ENCODE measurements at places on chromosomes 1 and 21. TPM values are rescaled to one million over a fixed set of nuclear protein-coding genes. Genes with fewer than 3 reads are reported as not detected.

The KCNQ4 gene
- 2.5 TPM for total RNA-seq

- no peak overlapping the region for H3K4me3 ChIP-seq
- H3K27me3 ChIP-seq = no peaks in the 10 kb centered on the region
- H3K27ac ChIP-seq = no peak overlapping the region
- H3K4me1 ChIP-seq = peaks cover 21% of the 10 kb centered on the region
These were observed 271.7 kb upstream of the CSF3R start for GRCh38 chr1:36754366-36754765.

- peaks cover 96% of the 10 kb centered on the region for H3K27me3 ChIP-seq
- H3K4me3 ChIP-seq = no peak overlapping the region
- H3K4me1 ChIP-seq = no peaks in the 10 kb centered on the region
- DNase-seq = no peak
- H3K27ac ChIP-seq = no peak overlapping the region
These were observed 14.4 kb upstream of the BARHL2 start for GRCh38 chr1:90731382-90732050.

DNA sequence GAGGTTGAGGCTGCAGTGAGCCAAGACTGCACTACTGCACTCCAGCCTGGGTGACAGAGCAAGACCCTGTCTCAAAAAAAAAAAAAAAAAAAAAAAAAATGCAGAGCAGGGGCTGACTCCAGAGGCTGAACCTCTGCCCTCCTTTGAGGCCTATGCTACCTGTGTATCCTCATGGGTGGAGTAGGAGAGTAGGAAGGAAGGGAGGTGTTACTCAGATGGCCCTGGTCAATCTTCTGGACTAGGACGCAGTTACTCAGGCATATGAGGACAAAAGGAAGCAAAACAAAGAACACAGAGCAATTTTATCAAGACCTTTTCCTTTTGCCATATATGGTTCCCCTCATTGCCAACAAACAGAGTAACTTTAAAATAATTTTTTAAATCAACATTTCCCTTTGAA is 35.2 kb downstream of the TGFBR3 start:
- H3K4me1 ChIP-seq = peaks cover 32% of the 10 kb centered on the region
- no peak for DNase-seq
- H3K27ac ChIP-seq = peak overlapping the region; percentile 77
